ENCODE measurements at places on chromosomes 2 and 18.

GRCh38 chr2:197324801-197325200, 14.2 kb upstream of the ANKRD44 start:
- ATAC-seq = no peak

DNA sequence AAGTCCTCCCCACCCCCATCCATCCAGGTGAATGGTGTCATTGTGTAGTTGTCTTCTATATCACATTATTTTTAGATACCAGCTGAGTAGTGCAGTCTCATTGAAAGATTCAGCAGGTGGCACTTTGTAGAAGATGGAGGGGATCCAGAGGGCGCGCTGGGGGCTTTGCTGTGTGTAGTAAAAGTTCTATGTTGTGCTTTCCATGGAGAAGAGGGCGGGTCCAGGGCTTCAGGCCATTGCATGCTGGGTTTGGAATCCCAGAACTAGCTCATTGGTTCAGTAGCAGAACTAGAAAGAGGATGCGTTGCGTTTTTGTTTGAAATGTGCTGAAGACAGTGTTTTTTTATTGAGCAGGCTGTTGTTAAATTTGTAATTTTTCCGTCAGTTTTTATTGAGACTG, 120.0 kb downstream of the MAP4K4 start:
- no peak for ATAC-seq

- no peak for ATAC-seq
Observed at GRCh38 chr2:240615396-240615795, 9.9 kb upstream of the GPR35 start.

DNA sequence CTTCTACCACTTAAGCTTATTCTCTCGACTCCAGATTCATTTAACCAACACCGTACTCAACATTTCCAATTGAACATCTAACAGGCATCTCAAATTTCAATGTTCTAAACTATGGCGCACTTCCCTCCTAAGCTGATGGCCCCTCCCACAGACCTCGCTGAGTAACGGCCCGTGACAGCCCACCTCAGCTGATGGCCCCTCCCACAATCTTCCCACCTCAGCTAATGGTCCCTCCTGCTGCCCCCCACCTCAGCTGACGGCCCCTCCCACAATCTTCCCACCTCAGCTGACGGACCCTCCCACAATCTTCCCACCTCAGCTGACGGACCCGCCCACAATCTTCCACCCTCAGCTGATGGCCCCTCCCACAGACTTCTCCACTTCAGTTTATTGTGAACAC, 57.1 kb upstream of the TSPYL6 start:
- ATAC-seq = no peak

DNA sequence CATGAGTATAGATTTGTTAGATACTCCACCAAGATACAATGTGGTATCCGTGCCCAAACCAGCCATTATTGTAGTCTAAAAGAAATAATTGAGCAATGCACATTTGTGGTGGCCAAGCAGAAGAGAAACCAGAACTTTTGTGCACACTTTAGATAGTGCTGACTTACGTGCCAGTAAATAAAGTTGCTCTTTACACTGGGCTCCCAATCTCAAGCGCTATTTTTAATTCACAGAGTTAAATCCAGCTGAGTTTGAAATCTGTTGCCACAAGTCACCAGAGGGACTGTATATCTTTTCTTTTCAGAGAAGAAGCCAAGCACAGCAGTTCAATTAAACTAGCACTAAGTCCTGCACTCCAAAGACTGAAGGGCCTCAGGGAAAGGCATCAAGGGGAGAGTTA, 680.4 kb downstream of the TDRD15 start:
- no peak for ATAC-seq

DNA sequence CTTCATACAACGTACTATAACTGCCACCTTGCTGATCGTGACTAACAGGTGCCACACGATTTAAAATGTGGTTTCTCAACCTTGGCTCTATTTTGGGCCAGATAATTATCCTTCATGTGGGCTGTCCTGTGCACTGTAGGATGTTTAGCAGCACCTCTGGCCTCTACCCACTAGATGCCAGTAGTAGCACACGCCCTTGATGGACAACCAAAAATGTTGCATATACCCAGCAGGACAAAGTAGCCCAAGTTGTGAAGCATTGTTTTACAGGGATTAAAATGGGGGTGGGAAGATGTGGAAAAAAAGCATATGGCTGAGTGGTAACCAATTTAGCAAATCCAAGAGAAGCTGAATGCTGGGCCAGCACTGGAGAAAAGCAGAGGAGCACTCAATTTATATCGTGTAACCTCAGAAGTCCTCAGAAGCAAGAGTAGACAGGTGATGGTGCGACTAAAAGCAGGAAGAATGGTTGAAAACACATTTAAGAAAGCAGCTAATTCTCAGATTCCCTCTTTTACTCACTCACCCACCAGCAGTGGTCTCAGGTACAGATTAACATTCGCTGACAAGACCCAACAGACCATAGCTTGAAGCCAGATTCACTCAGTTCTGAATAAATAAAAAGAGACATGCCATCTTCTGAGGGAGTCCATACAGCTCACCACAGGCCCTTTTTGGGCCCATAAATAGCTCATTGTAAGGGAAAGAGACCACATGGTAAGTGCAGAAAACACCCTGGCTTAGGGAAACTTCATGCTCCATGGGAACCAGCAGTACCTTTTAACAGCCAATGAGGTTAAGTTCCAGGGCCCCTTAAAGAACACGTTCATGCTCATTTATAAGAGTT, 50.6 kb downstream of the RAPH1 start:
- peak; percentile 74 for ATAC-seq
